Adrenal gland (tissue), 19 donors: ENCODE measurements at places on chromosomes 7 and 10.

- DNase-seq = no peak
These were observed 185.0 kb downstream of the HDAC9 start for GRCh38 chr7:18680576-18680975.

DNA sequence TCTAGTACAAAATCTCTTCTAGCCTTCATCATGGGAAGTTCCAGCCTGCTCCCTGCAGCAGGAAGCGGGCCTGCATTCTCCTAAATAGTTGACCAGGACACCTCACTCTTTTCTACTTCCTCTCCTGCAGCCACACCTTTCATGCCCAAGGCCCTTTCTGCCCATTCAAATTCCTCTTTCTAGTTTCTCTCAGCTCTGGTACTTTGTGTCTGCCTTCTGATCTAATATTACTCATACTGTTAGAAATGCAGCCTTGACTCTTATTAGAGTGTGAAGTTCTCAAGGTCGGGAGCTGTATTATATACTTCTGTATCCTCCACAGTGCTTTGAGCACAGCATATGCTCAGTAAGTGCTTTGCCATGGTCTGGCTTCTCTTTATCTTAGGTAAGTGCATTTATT, 103.1 kb downstream of the PRKCQ start:
- no peak for DNase-seq

GRCh38 chr10:127918572-127918971, 11.7 kb downstream of the PTPRE start:
- peak; percentile 56 for DNase-seq

DNA sequence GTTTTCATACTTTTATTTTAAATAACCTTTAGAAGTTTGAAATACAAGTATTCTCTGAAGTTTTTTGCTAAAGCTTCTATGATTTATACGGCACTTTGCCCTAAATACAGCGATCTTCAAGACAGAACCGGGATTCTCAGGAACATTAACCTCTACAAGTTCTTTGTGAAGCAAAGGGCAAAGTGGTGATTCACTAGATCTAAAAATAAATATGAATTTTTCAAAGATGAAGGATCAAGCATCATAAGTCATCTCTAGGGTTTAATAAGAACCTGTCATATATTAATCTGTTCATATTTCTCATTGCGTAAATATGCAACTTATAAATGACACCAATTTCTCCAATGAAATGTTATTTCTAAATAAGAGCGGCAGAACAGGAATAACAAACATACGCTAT, 30.7 kb downstream of the DGKB start:
- no peak for DNase-seq

GRCh38 chr10:7258948-7259523, 151.8 kb downstream of the SFMBT2 start:
- no peak for DNase-seq
